ENCODE measurements at places on chromosomes 3 and 15.

DNA sequence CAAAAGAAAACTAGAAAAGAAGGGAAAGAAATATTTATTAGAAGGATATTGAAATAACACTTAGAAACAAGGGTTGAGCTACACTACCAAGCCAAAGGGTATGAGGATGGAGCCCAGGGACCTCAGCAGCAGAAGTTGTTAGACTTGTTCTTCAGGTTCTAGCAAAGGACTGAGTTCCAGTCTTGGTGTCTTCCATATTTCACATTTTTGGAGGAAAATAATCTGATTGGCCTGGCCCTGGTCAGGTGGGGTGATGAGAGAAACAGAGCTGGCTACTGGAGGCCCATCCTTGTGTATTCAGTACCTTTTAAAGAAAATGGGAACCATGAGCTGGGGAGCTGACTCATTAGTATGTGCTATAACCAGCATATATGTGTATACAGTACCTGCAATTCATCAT is 28.2 kb downstream of the PPP4R2 start:
- no peak for DNase-seq

DNA sequence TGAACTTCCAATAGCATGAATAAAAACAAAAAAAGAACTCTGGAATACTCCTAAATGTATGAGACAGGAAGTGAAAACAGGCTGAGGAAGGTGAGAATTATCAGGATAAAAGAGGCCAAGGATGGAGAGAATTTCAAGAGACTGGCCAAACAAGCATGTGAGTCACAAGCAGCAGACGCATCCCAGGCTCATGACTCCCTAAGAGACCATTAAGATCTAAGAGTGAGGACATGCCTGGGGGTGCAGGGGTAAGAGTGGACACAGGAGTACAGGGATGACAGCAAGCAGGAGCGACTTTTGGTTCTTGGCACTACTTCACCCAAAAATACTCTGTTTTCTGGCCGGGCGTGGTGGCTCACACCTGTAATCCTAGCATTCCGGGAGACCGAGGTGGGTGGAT is 7.1 kb downstream of the SCAMP2 start:
- no peak for DNase-seq

GRCh38 chr15:80188251-80188650 is 35.5 kb downstream of the FAH start:
- no peak for DNase-seq

DNA sequence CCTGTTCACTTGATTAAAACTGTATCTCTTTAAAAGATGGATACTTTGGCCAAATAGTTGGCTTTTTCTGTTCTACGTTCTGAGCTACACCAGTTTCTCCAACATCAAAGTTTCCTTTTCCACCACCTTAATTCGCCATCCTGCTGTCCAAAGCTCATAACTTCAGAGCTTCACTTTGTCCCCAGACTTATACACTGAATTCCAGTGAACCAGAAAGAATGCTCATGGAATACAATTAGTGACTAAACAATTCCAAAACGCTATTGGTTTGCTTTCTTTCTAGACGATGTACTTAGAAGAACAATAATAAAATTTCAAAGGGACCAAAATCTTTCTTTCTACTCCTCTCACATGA is 23.2 kb downstream of the GPR15 start:
- DNase-seq: no peak

GRCh38 chr15:72341361-72341760 is 21.4 kb upstream of the CELF6 start:
- DNase-seq: no peak

DNA sequence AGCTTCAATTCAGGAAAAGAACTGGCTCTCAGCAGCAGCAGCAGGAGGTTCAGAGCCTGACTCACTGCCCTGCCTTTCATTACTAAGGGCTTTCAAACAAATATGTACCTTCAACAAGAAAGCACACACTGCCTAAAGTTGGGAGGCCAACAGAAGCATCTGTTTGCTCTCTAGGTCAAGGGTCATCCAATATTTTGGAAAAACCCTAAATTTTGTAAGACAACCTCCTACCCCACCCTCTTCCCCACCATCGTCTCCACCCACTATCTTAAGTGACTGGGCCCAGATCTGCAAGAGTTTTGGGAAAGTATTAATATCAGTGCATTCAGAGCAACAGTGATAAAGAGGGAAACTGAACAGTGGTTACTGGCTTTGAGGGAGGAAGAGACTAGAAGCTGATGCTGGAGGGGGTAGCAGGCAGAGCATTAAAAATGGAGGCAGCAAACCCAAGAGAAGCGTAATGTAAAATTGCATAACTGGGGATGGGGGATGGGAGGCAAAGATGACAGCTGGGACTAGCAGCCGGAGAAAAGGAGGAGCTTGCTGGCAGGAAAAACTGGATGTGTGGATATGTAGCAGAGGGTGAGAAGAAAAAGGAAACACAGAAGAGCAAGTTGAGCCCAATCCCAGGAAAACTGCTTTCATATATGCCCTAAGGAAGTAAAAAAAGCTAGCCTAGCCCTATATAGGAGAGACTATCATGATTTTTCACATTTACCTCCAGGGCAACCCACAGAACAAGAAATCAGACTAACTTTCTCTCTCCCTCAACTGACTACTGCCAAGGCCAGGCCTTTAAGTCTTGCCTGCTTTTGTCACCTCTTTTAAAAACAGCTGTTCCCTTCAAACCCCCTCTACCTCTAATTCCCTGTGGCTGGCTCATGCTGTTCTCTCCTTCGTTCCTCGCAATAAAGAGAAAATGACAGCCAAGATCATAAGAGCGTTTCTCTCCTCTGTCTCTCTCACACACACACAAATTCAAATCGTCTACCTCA is 31.4 kb downstream of the NPTN start:
- DNase-seq: no peak

DNA sequence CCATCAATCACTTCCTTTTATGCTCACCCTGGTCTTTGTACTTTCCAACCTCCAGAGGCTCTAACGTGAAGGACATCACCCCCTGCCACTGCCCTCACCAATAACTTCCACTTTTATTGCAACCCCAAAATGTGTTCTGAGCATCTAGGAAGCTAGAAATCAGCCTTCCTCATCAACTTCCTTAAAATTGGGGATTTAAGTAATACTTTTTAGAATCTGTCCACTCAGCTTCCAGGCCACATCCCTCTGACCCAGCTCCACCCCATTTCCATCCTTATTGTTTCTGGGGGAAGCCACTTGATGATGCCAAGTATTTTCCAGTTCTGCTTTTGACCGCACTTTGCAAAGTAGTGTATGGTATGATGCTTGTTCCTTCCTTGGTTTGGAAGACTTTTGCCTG is 73.5 kb upstream of the XCR1 start:
- DNase-seq: no peak

DNA sequence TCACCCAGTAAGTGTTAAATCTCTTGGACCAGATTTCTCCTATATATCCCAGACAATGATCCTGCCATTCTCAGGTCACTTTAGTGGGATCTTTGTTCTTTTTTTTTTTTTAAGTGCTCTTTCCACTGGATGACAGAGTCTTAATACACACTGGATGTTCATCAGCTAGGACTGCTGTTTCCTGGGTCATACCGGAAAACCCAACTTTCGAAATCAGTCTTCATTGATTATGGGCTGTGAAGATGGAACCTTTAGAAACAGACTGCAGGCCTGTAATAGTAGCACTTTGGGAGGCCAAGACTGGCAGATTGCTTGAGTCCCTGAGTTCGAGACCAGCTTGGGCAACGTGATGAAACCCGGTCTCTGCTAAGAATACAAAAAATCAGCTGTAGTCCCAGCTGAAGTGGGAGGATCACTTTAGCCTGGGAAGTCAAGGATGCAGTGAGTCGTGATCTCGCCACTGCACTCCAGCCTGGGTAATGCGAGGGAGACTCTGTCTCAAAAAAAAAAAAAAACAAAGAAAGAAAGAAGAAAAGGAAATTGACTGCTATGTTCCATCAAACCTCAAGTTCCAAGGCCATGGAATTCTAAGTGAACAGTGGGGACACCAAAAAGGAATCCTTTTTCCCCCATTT is 2.3 kb downstream of the EOGT start:
- no peak for DNase-seq

DNA sequence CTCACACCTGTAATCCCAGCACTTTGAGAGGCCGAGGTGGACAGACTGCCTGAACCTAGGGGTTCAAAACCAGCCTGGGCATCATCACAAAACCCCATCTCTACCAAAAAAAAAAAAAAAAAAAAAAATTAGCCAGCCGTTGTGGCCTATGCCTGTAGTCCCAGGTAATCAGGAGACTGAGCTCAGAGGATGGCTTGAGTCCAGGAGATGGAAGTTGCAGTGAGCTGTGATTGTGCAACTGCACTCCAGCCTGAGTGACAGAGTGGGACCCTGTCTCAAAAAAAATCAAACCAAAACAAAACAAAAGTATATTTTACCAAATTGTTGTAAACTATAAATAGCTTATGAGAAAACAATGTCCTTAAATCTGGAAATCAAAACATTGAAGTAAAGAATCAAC is 34.7 kb upstream of the UBP1 start:
- DNase-seq: no peak

GRCh38 chr15:51132384-51133139 is 37.9 kb upstream of the TNFAIP8L3 start:
- no peak for DNase-seq

GRCh38 chr15:54282228-54282836 is 304.1 kb downstream of the UNC13C start:
- DNase-seq: no peak

GRCh38 chr3:37985637-37986320 is 4.8 kb upstream of the VILL start:
- DNase-seq: no peak

DNA sequence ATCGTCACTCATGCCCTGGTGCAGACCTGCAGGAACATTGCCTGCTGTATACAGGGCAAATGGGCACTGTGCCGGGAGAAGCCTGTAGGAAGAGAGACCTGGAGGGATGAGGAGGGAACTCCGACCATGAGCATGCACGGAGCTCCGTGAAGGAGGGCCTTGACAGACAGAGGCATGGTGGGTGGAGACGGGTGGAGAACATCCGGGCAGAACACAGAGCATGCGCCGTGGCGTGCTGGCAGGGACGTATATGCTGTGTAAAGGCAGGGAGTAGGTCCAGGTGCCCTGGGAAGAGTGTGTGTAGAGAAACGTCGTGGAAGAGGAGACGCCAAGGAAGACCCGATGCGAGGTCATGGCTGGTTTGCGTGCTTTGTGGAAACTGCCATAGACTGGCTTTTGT is 133.0 kb upstream of the FAN1 start:
- no peak for DNase-seq

DNA sequence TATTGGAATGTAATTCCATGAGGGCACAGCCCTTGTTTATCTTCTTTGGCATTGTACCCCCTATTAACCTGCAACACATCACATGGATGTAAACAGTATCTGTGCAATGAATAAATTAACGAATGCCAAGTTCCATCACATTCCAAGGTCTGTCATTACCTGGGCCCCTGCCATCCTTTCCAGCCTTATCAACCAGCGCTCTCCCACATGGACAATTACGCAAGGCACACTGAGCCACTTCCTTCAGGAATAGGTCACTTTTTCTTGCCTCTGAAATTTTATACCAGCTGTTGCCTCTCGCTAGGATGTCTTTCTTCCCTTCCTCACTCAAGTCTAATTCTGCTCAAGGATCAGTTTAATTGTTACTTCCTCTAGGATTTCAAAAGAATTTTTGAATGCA is 1051.8 kb upstream of the CFAP20DC start:
- DNase-seq: no peak

DNA sequence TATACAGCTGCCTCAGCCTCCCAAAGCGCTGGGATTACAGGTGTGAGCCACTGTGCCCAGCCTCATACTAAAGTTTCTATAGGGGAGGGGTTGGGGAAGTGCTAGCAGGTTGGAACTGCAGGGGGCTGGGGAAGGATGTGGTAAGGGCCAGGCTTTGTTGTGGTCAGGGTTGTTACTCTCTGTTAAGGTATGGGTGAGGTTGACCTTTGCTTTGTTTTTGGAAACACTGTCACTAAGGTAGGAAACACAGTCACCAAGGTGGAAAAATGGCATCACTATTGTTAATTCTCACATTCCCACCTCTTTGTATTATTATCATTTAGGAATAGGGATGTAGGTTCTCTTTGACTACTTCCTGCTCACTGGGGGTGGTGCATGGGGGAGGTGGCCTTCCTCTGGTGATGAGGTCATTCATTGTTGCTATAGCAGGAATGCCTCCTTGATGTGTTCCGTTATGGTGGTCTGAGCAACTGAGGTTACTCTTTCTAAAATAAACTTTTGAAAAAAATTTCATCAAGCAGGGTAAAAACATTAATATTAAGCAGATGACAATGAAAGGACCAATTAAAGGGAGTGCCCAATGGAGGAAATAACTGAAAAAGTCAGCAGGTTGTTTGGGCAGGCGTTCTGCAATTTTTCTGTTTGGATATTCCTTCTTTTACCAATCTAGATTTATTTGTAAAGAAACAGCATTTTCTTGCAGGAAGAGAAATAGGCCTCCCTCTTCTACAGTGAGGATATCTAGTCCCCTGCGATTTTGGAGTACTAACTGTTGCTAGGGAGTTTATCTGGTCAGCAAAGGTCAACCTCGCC is 150.5 kb downstream of the WDR76 start:
- no peak for DNase-seq

DNA sequence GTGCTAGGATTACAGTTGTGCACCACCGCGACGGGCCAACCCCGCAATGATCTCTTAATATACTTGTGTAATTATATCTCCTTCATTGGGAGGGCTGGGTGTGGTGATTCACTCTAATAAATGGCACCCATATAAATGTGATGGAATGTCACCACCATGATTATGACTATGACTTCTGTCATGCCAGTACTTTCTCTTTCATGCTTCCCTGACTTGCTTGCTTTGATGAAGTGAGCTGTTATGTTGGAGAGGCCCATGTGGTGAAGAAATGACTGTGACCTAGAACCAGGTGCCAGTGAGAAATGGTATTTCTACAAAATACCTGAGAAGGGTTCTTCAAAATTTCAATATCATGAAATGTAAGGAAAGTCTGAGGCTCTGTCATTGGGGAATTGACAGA is 24.4 kb upstream of the TP63 start:
- no peak for DNase-seq

GRCh38 chr3:32510075-32510724 is 7.5 kb upstream of the CMTM6 start:
- peak; percentile 21 for DNase-seq

- no peak for DNase-seq
Observed at GRCh38 chr3:142574665-142575064, 3.9 kb downstream of the ATR start.

DNA sequence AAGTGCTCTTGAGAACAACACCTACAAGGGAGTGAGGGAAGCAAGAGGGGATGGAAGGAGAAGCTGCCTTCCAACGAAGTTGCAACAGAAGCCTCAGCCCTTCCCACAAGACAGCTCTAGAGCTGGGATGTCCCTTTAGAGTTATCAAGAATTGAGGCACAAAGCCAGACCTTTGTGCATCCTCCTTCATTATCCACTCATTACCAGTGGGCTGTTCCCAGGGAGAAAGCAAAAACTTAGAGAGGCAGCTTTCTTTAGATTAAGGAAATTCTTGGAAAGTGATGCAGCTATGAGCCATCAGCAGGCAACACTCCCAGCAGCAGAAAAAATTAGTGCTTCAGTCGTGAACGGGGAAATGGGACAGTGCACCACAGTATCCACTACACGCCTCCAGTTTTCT is 10.6 kb upstream of the CD96 start:
- DNase-seq: no peak

Data from stimulated activated CD4-positive, alpha-beta T cell treated with anti-CD3 and anti-CD28 coated beads, Interleukin-1b, Interleukin-23, amount 100 ng/mL, for 1 hour (primary cell).